ENCODE measurements at places on chromosomes 4 and X.

- DNase-seq: no peak
These were observed 211.4 kb downstream of the FMR1NB start for GRCh38 chrX:148192547-148192946.

DNA sequence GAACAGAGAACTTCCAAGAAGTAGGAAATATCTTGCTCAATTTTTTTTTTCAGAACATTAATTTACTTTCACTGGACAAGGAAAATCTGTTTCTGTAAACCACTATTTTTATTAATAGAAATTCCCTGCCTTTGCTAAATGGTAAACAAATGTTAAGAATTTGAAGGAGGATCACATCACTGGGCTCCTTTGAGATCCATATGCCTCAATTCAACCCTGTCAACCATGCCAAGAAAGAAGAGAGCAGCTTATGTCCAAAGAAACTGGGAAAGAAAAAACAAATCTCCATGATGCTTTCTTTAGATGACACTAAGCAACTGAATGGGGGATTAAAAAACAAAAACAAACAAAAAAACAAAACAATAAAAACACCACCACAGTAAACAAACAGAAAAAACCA is 47.7 kb downstream of the LNX1 start:
- DNase-seq: no peak

DNA sequence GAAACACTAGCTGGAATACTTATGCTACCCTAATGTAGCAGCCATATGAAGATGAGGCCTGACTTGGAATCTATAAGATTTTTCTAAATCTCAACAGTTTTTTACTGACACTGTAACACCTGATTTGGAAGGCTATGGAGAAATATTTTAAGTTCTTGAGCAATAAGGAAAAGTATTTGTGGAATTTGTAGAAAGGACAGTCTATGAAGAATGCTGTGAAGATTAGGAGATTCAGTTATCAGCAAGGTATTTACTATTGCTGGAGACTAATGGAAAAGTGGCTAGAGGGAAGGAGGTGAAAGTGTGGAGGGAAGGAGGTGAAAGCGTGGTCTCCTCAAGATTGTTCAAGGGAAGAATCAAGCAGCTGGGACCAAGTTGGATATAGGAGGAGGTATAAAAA is 190.0 kb upstream of the EMCN start:
- no peak for DNase-seq

- DNase-seq: no peak
These were observed 2.7 kb upstream of the NKX3-2 start for GRCh38 chr4:13546941-13547484.

DNA sequence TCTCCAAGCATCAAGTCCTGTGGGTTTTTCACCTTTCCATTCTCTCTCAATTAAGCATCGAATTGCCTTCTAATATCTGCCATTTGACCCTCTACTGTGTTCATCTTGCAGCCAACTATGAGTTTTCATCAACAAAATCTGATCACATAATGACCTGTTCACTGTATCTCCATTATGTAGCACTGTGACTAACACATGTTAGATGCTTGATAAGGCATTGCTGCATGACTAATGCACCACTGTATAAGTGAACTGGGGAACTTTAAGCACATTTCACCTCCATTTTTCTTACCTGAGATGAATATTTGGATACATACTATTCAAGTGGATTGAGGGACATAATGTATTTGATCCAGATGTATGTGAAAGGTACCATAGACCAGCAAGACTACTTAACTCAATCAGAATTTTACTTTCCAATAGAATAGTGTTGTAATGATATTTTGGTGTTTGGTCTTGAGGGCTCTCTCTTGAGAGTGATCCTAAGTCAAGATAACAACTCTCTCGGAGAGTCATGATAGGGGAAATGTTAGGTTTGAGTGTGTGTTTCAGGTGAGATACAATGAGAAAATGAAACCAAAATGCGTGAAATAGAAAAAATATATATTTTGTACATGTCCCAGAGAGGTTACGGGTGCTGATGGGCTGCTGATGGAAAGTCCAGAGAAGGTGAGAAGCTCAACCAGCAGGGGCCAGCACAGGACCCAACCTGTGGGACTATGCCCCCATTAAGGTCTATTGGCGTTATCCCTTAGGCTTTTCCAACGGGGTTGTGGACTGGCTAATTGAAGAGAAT is 60.2 kb upstream of the HS3ST1 start:
- DNase-seq: no peak

DNA sequence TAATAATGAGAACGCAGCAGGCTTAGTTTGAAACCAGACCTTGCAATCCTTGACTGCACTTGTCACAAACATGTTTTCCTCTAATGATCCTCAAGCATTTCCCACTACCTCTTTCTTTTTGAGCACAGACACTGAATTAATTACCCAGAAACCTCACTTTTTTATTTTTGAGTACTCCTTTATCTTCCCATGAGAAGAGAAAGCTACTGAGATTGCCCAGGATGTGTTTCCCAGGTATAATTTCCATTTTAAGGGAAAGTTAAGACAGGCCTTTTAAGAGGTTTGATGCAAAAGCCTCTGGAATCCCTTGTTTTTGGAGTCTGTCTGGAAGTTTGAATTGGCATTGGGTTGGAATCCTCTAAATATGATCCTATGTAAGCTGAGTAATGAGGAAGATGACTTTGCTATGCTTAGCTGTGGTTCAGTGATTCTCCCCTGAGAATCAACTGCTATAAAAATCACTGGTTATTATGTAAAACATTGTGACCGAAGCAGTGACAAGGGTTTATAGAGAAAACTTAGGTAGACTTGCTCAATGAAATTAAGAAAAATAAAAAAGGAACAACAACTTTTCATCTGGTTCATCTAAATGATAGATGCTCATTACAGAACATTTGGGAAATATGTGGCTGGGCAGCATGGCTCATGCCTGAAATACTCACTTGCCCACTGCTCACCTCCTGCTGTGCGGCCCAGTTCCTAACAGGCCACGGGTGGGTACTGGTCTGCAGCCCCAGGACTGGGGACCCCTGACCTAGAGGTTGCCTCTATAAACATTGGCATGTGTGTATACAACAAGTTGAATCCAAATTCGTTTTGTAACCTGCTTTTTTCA is 10.8 kb upstream of the RHOH start:
- DNase-seq: no peak

- no peak for DNase-seq
These were observed 519 bp downstream of the SLC25A4 start for GRCh38 chr4:185143601-185143969.

- no peak for DNase-seq
These were observed 77.0 kb downstream of the ZNF827 start for GRCh38 chr4:145861336-145862318.

DNA sequence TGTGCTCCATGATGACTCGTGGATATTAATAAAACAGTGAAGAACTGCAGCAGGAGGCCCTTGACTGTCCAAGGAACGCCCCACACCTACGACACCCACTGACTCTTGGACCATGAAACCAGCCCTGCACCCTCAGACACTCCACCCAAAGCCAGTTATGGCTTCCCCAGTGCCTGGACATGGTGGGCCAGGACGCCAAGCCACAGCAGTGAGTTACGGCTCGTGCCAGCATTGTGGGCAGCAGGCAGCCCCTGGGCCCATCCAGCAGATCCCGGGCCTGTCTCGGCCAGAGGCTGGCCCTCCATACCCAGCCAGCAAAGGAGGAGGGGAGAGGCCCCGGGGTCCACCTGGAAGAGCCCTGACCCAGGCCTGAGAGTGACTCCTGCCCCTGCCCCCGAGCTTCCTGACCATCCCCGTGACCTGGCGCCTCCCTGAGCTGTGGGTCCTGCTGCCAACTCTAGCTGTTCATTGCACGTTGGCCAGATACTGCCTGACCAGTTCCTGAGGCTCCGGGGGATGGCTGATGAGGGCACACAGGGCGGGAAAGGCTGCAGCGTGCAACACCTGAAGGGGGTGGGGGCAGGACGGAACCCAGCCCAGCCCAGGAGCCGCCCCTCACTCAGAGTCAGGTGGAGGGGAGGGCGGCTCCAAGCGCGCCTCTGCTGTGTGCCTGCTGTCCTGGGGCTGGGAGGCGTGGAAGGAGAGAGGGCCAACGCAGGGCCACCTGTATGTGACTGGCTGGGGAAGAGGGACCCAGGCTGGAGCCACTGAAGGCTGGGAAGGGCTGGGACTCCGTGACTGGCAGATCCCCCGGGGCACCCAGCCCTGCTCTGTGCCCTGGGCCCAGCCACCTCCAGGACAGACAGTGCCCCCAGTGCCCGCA is 739 bp downstream of the SLC49A3 start:
- no peak for DNase-seq

- no peak for DNase-seq
These were observed 1664.6 kb upstream of the ADGRL3 start for GRCh38 chr4:59535541-59535940.

DNA sequence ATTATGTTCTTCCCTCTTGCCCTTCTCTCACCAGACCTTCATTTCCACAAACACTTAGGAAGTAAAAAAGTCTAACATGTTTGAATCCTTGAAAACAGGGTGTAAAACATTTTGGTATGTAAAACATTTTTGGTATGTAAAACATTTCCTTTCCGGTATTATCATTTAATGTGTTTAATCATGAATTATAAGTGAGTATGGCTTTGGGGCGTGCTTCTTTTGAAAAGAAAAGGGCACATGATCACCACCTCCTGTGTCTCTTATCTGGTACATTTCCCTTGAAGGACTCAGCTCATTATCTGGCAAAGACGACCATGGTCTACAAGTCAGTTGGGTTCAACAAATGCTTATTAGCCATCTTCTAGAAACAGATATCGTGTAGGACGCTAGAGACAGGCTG is 283.6 kb downstream of the FRMPD4 start:
- DNase-seq: no peak

GRCh38 chr4:151426513-151426912 is 17.5 kb downstream of the FHIP1A start:
- DNase-seq: no peak

DNA sequence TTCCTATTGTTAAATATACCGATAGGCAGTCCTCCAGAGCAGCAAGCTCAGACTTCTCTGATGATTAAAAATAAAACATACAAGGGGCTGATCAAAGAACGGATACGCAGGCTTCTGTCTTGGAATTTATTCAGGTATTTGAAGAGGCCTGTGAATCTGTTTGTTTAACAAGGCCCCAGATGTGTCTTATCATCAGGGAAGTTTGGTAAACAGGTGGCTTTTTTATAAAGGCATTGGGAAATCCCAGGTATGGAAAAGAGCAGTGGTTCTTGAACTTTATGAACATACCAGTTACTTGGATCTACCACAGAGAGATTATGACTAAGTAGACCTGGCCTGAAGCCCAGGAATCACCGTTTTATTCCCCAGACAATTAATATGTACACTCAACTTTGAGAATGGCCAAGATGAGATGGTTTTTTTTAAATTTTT is 47.9 kb downstream of the SOWAHB start:
- DNase-seq: no peak

GRCh38 chrX:68693481-68694434 is 46.3 kb downstream of the STARD8 start:
- DNase-seq: no peak

DNA sequence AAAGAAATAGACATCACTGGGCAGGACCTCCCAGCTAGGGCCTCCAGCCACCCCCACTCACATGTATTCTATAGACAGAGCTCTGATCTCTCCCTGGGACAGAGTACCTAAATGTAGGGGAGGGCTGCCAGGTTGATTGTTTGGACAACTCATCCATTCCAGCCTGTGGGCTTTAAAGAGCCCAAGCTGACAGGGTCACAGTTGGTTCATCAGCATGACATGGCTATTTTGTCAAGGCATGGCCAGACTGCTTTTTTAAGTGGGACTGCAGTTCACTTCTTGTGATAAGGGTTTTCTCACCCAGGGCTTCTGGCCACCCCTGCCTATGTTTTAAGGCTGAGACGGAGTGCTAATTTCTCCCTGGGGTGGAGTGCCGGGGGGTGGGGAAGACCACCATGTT is 63.3 kb downstream of the KLHL4 start:
- no peak for DNase-seq

DNA sequence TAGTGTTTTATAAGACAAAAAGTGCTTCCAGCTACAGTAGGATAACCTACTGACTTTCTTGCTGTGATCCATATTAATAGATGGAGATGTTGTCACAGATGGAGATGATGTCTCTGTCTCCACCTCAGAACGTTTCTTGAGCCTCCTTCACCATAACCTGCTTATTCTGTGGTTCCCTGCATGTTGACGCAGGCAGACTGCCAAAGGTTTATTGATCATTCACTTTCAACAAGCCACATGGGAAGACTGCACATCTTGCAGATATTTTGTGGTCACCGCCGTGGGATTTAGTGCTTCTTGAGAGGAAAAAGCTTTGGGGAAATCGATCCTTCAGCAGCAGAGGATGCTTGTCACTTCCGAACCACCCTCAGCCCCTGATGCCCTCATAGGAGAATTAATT is 943.0 kb upstream of the PRKX start:
- DNase-seq: no peak

DNA sequence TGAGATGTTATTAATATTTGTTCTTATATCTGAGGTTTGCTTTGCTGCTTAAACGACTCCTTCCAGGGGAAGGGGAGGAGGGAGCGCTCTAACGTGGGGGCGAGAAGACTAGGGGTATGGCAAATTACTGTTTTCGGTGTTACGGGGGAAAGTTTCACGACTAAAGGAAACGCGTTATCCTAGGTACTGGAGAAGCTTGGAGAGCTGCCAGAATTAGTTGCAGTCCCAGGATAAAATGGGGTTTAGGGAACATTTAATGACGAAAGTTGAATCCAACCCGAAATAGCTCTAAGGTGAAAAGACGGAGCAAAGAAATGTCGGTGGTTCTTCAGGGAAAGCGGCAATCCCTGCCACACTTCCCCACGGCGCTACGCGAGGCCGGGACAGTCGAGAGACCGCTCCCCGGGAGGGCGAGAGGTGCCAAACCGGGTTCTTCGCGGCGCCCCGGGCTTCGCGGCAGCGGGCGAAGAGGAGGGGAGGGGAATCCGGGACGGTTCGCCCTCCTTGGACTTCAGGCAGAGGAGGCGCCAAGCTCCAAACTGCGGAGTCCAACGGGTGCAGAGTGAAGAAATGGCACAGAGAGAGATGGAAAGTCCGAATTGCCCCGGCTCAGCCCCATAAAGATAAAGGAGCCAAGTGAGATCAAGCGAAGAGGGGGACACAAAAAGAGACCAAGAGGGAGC is 724 bp downstream of the THOC2 start:
- no peak for DNase-seq

DNA sequence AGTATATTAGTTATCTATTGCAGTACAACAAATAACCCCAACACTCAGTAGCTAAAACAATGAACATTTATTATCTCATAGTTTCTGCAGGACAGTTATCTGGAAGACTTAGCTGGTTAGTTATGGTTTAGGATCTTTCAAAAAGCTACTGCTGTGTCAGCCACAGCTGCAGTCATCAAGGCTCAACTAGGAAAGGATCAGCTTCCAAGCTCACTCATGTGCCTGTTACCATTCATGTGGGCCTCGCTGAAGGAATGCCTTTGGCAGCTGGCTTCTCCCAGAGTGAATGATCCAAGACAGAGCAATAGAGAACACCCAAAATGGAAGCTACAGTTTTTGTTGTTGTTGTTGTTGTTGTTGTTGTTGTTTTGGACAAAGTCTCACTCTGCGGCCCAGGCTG is 13.5 kb upstream of the PRSS48 start:
- DNase-seq: no peak

GRCh38 chr4:153383131-153383530 is 38.6 kb downstream of the MND1 start:
- DNase-seq: no peak

Measured in activated CD4-positive, CD25-positive, alpha-beta regulatory T cell (primary cell).